ENCODE measurements at places on chromosomes 5 and 9. TPM values are rescaled to one million over a fixed set of nuclear protein-coding genes. Genes with fewer than 3 reads are reported as not detected.

DNA sequence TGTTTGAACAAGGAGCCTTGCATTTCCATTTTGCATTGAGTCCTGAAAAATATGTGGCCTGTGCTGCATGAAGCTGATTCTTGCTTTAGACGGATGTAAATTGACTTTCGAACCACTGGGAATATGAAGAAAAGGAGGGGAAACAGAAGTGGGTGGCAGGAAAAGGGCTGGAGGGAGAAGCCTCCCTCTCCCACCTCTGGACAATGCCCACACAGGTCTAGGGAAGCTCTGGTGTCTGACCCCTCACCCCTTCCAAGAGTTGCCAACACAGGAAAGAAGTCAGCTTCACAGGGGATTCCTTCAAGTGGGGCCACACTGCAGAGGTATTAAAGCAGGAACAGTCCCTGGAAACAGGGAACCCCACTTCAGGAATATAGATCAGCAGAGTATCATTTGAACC is 52.2 kb downstream of the ZNF366 start:
- no peak for DNase-seq

DNA sequence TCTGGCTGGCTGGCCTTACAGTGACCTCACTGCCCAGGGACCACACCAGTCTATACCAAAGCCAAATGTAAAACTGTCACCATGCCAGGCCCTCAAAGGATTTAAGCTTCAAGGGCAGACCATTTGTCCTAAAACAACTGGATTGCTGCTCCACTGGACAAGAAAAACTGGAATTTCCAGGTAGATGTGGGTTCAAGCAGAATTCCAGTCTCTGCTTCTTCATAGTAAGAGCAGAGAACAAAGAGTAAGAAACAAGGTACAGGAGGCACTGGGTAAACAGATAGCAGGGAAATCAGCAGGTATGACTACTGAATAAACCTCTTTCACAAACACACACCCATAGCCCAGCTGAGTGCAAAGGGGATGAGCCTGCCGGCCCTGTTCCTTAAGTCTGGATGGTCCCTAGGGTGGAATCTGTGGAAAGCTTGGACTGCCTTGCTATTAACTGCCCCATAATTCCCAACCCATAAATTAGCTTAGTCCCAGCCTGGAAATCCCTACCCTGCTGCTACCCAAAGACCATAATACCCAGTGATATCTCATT is 5.5 kb downstream of the B4GALT1 start:
- no peak for DNase-seq

GRCh38 chr5:126098330-126099017 is 324.7 kb upstream of the GRAMD2B start:
- no peak for DNase-seq

GRCh38 chr5:10018201-10019069 is 231.3 kb downstream of the ATPSCKMT start:
- peak; percentile 80 for DNase-seq

- no peak for DNase-seq
Measured at GRCh38 chr9:87950765-87951488, 23.4 kb downstream of the CDK20 start.

CCL21 gene
- total RNA-seq, result not detected

CDC42SE2 gene
- total RNA-seq, result 36.6 TPM
